ENCODE measurements at places on chromosomes 3 and 15. TPM values are rescaled to one million over a fixed set of nuclear protein-coding genes. Genes with fewer than 3 reads are reported as not detected.

Gene MEIS2
- 22.6 TPM for total RNA-seq

DNA sequence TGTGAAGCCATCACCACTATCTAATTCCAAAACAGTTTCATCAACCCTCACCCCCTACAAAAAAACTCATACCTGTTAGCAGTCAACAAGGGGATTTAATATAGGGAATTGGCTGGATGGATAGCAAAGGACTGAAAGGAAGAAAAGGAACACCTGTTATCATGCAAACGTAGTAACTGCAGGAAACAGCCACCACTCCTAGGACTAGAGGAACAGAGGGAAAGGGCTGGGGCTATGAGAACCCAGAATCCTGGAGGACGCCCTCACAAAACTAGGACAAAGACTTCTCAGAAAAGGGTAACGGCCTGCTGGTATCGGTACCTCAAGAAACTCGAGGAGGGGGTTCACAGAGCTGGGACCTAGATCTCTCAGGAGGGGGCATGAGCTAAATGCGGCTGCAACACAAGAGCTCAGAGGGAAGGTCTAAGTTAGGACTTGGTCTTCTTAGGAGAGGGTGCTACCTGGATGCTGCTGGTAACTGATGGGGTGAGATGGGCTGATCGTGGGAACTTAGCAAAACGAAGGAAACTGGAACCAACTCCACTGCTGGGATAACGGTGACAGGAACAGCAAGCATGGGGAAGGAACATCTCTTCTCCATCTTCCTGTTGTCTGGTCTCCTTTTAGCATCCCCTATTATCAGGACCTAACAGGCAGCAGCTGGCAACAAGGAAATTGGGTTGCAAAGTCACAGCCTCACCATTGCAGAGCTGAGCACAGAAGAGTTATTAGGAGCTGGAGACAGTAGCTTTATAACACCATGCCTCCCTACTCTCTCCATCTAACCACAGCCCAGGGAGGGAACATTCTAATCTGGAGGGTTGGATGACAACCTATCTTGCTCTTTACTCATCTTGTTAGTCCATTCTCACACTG lies 147.7 kb downstream of the UACA start:
- no peaks in the 10 kb centered on the region for H3K36me3 ChIP-seq
- H3K4me1 ChIP-seq = no peaks in the 10 kb centered on the region
- no peak overlapping the region for H3K27ac ChIP-seq
- no peaks in the 10 kb centered on the region for H3K27me3 ChIP-seq
- no peak overlapping the region for H3K4me3 ChIP-seq
- no peak for DNase-seq

GRCh38 chr3:156216852-156217251 lies 96.5 kb downstream of the KCNAB1 start:
- H3K27me3 ChIP-seq = no peaks in the 10 kb centered on the region
- H3K27ac ChIP-seq = no peak overlapping the region
- no peaks in the 10 kb centered on the region for H3K36me3 ChIP-seq
- DNase-seq = no peak

DNA sequence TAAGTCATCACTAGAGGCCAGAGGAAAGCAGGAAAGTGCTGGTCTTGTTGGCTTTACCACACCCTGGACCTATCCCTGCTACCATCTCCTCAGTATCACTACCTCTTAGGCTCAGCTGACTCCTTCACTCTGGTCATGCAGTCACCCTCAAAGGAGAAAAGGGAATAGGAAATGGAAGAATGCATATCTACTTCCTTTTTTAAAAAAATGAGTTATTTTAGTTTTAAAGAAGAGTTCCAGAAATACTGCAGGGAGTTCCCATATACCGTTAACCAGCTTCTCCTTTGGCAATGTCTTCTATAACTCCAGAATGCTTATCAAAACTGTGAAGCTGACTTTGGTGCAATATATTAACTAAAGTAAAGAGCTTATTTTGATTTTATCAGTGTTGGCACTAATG lies 688.6 kb downstream of the DIPK2A start:
- H3K27ac ChIP-seq = no peak overlapping the region
- DNase-seq = no peak

DNA sequence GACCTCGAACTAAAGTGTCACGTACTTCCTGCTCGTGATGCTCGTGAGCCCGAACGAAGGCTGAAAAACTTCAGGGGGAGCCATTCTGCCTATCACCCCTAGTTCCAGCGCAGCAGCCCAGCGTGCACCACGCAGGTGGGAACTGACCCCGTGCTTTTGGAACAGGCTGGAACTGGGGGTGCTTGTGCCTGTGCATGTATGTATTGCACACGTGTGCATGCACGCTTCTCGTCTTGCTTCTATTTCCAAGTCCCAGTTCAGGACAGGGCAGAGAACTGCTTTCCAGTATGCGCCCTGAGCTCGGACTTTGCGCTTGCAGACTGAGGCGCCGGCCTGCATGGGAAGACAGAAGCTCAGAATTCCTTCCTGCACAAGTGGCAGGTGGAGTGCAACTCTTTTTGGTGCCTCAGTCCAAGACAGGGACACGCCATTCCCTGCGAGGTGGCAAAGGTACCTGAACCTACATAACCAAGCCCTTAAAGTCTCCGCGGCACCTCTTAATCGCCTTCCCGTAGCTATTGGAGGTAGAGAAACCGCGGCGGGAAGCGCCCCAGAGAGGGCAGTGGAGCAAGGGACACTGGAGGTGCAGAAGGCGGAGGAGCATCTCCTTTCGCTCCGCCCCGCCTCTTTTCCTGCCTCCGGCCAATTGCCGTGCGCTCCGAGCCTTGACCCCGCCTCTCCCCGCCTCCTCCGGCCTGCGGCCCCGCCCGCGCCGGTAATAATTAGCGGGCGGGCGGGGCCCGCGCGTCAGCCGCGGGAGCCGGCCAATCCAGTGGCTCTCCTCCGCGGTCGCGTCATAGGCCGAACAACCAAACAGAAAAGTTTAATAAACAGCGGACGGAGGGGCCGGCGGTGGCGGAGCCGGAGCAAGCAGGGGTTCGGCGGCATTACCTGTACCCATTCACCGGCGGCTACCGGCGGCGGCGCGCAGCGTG lies at the start of gene ZFAND6:
TSS of gene ZFAND6 (plus strand) at position 826 of the 935 bp plus-strand sequence. CDS start 60,669 bp downstream, outside the sequence.
- H3K27me3 ChIP-seq = no peaks in the 10 kb centered on the region
- no peaks in the 10 kb centered on the region for H3K36me3 ChIP-seq
- peak within 1 kb of the TSS; percentile 88 for H3K27ac ChIP-seq
- peaks cover 18% of the 10 kb centered on the region for H3K4me1 ChIP-seq
- peak within 1 kb of the TSS; percentile 76 for H3K4me3 ChIP-seq
- peak; percentile 96 for DNase-seq

Gene PLAAT1
- not detected for total RNA-seq

DNA sequence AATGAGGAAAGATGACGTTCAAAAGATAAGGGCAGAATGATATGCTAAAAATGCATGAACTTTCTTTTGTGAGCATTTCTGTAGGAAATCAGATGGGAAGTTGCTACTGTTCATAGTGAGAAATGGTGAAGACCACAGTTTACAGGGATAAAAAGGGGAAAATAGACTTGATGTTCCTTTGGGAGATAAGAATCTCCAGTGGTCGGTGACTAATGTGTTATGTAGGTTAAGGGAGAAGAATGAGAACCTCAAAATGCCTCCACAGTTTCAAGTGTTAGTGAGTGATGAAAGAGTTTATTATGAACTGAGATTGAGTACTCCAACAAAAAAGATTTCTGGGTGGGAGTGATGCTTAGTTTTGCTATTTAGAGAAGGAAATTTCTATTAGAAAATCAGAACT lies 247.2 kb downstream of the LSAMP start:
- DNase-seq = no peak
- no peaks in the 10 kb centered on the region for H3K4me1 ChIP-seq
- H3K27ac ChIP-seq = no peak overlapping the region
- no peak overlapping the region for H3K4me3 ChIP-seq
- no peaks in the 10 kb centered on the region for H3K36me3 ChIP-seq
- H3K27me3 ChIP-seq = no peaks in the 10 kb centered on the region

DNA sequence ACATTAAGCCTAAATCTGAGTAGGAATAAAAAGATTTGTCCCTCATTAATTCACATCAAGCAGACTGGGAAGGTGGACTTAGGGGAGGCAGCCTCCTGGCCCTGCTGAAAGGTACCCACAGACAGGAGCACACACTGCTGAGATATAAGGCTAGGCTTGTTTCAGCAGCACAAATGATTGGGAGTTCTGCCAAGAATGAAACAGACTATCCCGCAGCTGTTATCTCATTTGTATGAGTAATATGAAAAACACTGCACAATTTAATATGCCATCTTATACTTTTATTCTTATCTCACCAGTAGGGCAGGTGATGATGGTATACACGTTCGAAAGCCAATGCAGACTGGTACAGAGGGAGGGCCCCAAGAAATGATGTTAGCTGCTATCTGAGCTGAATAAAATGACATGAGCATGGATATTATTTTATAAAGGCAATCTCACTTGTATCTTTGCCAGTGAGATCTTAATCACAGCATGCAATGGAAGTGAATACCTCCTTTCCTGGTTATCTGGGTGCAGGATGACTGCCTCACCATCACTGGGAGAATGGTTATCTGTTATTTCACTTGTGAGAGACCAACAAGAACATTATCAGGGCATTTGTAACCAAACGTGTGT lies 258.7 kb upstream of the PPP2R3A start:
- no peak overlapping the region for H3K4me3 ChIP-seq
- no peak overlapping the region for H3K27ac ChIP-seq
- H3K36me3 ChIP-seq = no peaks in the 10 kb centered on the region
- no peaks in the 10 kb centered on the region for H3K4me1 ChIP-seq
- H3K27me3 ChIP-seq = no peaks in the 10 kb centered on the region
- DNase-seq = no peak

Gene ZIC1
- total RNA-seq = not detected

Gene WNT5A
- 31.2 TPM for total RNA-seq

DNA sequence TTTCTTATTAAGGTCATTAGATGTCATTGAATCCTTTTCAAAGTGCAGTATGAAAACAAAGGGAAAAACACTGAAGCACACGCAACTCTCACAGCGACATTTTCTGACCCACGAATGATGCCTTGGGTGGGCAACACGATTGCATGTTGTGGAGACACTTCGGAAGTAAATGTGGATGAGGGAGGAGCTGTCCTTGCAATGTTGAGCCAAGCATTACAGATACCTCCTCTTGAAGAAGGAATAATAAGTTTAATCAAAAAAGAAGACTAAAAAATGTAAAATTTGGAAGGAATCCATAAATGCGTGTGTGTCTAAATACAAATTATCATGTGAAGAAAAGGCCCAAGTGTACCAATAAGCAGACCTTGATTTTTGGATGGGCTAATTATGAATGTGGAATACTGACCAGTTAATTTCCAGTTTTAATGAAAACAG lies 16.9 kb downstream of the THBS1 start:
- no peaks in the 10 kb centered on the region for H3K4me1 ChIP-seq
- H3K27ac ChIP-seq = no peak overlapping the region
- no peak overlapping the region for H3K4me3 ChIP-seq
- no peaks in the 10 kb centered on the region for H3K27me3 ChIP-seq

Gene GOLGA8G
- not detected for total RNA-seq

DNA sequence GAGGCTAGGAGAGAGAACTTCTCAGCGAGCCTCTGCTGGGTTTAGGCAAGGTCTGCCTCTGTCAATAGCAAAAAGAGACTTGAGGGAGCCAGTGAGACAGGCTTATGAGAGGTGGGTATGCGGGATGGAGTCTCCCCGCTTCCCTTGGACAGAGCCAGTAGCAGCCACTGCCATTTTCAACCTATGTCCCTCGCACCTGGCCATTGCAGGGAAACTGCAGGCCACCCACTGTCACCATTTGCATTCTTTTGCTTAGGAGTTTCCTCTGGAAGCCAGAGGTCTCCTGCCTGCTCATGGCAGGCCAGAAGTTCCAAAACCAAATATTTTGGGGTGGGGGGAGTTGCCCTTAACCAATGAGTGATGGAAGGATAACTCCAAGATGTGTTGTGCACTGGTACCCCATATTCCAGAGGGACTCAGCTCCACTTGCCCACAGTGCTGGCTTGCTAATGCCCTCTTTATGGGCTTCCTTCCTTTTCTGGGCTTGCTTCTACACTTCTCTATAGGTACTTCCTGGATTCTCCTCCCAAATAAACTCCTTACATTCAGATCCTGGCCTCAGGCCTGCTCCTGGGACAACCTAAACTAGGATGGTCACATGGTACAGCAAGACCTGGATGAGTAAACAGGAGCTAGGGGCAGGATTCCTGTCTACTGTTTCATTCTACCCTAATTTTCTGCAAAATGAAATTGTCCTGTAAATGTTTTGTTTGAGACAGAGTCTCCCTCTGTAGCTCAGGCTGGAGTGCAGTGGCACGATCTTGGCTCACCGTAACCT lies 108.9 kb upstream of the PROK2 start:
- H3K27me3 ChIP-seq = no peaks in the 10 kb centered on the region
- no peak for DNase-seq
- H3K4me3 ChIP-seq = no peak overlapping the region
- no peak overlapping the region for H3K27ac ChIP-seq
- no peaks in the 10 kb centered on the region for H3K4me1 ChIP-seq
- no peaks in the 10 kb centered on the region for H3K36me3 ChIP-seq

DNA sequence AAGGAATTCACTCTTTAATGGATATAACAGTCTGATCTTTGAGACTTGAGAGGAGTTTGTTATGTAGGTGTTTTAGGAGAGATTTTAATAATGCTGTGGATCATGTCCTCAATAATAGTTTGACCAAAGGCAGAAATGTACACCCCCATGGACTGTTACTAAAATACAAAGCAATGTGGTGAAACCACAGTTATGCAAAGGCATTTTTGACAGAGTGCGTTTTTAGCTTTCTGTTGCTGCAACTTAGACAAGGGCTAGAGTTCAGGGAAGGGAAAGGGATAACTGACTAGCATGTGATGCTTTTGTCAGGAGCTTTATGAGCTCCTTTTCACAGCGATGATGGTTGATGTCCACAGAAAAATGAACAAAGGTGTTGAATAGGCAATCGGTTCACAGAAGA lies 3.6 kb upstream of the STARD5 start:
- no peaks in the 10 kb centered on the region for H3K27me3 ChIP-seq
- no peaks in the 10 kb centered on the region for H3K36me3 ChIP-seq
- no peak for DNase-seq

Gene SLC28A1
- not detected for total RNA-seq

Gene TMEM158
- not detected for total RNA-seq

DNA sequence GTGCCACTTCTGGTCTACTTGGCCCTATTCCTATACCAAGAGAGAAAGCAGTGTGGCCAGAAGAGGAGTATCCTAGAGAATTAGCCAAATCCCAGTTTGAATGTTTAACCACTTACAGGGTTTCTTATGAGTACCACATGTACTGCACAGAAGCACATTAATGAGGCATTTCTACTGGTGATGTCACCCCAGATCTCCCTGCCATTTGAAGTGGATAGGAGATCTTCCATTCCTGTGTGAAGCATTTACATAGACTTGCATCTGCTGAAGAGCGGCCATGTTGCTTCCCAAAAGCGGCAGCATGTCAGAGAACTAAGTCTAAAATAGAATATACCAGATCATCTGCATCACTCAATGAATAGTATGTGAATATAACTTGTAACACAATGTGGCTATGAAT lies 108.4 kb upstream of the TUSC7 start:
- H3K4me1 ChIP-seq = no peaks in the 10 kb centered on the region
- H3K27ac ChIP-seq = no peak overlapping the region
- DNase-seq = no peak

DNA sequence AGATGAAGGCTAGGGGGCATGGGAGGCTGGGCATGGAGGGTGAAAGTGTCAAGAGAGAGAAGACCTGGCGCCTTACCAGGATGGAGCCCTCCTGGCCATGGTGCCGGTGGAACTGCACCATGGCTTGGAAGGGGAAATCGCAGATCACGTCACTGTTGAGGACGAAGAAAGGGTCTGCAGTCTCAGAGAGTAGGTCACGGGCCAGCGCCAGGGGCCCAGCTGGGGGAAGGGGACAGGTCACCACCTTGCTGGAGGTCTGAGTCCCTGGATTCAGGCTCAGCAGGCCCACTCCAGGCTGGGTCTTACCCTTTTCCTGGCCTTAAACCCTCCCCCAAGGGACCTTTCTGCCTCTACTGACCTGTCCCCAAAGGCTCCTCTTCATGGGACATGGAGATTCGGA lies 855 bp downstream of the GMPPB start:
- peak; percentile 77 for DNase-seq
- no peaks in the 10 kb centered on the region for H3K27me3 ChIP-seq
- peaks cover 40% of the 10 kb centered on the region for H3K36me3 ChIP-seq
